ENCODE measurements at places on chromosomes 11 and 22.

DNA sequence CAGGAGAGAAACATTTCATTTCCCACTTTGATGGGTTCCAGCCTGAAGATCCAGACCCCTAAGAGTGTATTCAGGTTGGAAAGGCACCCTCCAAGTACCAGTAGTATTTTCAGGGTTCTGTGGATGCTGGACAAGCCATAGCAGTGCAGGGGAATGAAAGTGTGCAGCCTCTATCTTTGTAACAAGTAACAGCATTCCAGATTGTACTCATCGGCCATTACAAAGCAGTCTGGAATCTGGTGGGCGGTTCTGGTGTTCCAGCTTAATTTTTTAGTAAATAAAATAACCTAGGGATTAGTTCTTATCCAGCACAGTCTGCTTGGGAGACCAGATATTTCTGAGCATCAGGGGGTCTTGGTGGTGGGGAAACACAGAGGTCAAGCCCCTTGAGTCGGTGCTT is 22.6 kb downstream of the APLNR start:
- DNase-seq = no peak

DNA sequence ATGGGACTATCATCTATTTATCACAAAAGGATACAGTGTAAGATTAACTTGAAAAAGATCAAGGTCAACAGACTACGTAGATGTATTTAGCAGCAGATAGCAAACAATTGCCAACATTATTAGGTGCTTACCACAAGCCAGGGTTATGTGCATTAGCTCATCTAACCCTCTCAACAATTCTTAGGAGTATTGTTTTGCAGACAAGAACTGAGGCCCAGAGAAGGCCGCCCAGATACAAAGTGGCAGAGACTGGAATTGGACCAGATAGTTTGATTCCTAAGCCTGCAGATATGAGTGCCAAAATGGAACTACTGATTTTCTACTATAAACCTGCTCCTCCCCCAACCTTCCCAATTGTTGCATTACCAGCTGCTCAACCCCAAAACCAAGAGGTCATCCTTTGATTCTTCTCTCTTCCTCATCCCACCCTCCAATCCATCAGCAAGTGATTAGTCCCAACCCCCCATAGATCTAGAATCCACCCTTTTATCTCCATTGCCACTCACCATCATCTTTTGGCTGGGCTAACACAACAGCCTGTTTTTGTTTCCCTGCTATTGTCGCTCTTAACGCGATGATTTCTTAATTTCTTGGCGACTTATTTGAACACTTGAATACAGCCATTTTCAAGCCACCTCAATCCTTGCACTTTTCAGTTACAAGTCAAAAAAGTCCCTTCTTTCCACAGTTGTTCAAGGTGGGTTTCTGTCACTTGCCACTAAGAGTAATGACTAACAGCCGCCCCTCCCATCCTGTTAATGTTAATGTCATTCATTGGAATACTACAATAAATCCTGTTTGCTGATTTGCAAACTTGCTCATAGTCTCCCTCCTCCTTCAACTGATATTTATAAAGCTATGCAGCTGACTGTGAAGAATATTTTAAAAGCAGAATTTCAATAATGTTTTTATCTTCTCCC is 2.7 kb downstream of the TMEM123 start:
- DNase-seq = no peak

DNA sequence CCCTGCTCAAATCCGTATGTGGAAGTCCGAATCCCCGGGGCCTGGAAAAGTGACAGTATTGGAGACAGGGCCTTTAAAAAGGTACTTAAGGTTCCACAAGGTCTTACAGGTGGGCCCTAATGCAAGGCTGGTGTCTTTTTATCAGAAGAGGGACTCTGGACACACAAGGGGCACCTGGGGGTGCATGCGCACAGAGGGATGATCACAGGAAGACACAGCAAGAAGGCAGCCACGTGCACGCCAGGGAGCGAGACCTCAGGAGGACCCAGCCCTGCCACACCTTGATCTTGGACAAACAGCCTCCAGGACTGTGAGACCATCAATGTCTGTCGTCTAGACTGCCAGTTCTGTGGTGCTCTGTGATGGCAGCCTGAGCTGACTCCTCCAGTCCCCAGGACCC is 96.5 kb downstream of the SHANK2 start:
- DNase-seq = no peak

GRCh38 chr22:25566898-25567235 is 2.4 kb downstream of the GRK3 start:
- DNase-seq = no peak

- no peak for DNase-seq
These were observed 181.0 kb downstream of the INSC start for GRCh38 chr11:15295695-15296094.

- no peak for DNase-seq
These were observed 628 bp downstream of the CHKB start for GRCh38 chr22:50581950-50582492.

- DNase-seq = no peak
These were observed 11.5 kb downstream of the BMAL1 start for GRCh38 chr11:13289081-13289480.
